ENCODE measurements at places on chromosomes 2 and 18.

- DNase-seq = no peak
Observed at GRCh38 chr18:52682260-52682659, 342.3 kb downstream of the DCC start.

DNA sequence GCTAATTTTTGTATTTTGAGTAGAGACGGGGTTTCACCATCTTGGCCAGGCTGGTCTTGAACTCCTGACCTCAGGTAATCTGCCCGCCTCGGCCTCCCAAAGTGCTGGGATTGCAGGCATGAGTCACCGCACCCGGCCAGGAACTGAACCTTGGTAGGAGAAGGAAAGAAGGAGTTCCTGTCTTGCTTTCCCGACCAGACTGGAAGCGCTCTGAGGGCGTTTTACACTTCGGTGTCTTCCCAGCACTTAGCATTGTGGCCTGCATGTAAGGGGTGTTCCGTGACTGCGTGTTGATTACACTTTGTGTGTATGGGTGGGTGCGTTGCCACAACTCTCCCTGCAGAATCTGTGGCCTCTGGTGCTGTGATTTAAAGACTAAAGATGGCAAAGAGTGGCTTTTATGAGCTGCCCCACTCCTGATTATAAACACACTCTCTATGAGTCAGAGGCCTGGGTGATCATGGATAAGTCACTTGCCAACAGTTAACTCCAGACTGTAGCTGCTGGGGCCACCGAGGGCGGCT, 46.0 kb downstream of the ODC1 start:
- no peak for DNase-seq

GRCh38 chr2:127735537-127736399, 34.5 kb downstream of the SFT2D3 start:
- DNase-seq = no peak

DNA sequence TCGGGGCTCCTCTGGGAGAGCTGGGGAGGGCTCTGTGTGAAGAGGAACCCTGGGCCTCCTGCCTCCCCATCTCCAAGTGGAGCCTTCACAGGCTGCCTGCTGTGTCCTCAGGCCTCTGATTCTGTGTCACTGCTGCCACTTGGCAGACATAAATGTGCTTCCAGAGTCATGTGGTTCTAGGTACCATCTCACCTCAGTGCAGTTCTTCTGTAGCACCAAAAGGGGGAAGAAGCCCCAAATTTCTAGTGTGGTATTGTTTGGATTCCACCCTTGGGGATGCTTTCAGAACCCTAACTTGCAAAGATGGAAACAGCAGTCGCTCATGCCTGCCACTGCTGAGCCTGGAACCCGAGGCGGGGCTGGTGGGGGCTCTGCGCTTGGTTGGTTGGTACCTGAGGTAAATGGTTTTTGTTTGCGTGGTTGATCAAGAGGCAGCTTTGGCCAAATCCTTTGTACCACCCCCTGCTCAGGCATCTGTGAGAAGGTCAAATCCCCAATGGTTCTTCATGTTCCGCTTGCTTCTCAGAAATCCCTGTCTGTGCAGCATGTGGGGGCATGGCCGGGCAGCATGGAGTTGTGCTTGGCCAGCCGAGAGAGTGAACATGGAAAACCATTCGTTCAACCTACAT, 27.5 kb downstream of the COA5 start:
- no peak for DNase-seq

DNA sequence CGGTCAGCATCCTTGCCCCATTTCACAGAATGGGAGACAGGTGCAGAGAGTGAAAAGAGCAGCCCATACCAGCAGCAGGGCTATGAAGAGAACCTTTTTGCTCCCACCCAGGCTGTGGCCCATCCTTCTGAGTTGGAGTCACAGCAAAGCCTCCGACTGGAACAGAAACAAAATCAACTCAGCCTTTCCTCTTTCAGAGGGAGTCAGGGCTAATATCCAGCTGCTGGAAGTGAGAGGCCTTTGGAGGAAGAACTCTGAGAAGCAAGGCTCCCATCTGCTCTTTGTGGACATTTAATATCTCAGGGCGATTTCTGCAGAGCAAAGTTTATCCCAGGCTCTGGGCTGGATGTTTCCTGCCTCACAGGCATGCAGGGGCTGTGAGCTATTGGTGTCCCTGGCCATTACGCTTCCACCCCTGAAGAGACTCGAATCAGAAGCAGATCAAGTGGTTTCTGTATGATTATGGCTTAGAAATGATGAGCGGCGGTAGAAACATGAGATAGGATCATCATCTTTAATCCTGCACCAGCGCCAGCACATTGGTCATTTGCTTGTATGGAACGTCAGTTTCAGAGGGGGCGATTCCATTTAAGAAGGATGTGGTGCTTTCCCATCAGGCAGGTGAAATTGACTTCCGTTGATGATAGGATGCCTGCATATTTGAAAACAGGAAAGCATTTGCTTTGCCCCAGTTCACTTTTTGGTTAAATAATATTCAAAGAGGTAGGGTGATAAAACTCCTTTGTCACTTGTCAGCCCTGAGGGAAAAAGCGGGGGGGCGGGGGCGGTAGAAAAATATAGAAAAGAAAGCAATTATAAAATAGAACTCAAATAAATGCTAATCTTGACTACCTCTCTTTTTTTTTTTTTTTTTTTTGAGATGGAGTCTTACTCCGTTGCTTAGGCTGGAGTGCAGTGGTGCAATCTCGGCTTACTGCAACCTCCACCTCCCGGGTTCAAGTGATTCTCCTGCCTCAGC, 152.4 kb downstream of the LRRC30 start:
- no peak for DNase-seq

GRCh38 chr18:74914052-74914591, 294.8 kb downstream of the PTGR3 start:
- no peak for DNase-seq

- DNase-seq = no peak
Observed at GRCh38 chr2:144162652-144163051, 357.3 kb downstream of the ZEB2 start.

DNA sequence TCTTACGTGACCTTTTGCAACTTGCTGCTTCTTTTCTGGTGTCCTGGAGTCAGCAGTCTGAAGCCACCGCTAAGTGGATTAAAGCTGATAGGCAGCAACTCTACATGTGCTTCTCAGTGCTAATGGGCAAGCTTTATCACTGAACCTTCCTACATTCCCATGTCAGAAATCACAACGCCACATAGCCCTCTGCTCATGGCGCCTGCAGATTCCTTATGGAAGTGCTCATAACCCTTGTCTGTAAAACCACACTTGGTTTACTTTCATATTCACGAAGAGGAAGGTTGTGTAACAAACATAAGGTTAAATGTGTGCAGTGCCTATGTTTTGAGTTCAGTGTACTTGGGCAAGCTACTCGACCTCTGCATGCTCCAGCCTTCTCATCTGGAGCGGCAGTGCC, 319.8 kb downstream of the FBXO15 start:
- DNase-seq = no peak

GRCh38 chr18:9965711-9966624, 52.2 kb downstream of the VAPA start:
- no peak for DNase-seq

GRCh38 chr2:97727296-97727695, 13.9 kb downstream of the ZAP70 start:
- no peak for DNase-seq

DNA sequence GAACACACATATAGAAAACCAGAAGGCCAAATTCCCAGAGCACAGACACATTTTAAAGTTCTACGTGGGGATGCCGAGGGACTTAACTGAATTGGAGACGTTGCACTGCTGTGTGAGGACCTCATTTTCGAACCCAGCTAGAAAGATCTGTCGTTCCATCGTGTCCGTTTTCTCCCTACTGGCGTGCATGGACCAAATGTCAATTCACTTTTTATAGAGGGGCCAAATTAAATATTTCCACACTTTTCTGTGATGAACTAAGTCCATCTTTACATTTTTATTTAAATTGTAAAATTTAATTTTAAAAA, 692 bp upstream of the TSHZ1 start:
- no peak for DNase-seq

- DNase-seq = no peak
Observed at GRCh38 chr2:167939514-167940345, 307.7 kb downstream of the STK39 start.

DNA sequence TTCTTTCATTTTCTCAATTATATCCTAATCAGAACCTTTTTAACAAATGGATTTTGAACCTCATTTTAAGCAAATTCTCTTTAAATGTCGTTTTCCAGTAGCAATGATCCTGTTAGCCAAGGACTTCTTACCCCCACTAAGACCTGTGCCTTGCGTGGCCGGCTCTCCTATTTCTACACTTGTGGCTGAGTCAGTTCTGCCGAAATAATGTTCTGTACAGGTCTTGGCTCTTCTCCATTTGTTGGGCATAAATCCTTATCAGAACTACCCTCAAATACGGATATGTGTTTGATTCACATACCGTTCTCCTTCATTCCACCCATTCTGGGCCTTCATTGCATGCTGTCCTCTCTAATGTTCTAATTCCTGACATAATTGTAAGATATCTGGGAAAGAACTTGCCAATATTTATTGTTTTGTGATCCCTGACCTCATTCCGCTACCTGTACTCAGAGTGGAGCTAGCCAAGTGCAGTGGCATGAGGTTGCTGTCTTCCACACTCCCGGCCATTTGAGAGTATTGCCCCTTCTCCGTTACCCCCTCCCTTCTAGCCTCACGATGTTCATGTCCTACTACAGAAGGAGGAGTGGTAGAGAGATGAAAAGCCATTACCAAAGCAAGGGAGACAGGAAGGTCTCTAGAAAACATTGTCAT, 78.7 kb downstream of the MYOM1 start:
- no peak for DNase-seq

- no peak for DNase-seq
Observed at GRCh38 chr2:162025121-162025911, 48.7 kb downstream of the DPP4 start.

DNA sequence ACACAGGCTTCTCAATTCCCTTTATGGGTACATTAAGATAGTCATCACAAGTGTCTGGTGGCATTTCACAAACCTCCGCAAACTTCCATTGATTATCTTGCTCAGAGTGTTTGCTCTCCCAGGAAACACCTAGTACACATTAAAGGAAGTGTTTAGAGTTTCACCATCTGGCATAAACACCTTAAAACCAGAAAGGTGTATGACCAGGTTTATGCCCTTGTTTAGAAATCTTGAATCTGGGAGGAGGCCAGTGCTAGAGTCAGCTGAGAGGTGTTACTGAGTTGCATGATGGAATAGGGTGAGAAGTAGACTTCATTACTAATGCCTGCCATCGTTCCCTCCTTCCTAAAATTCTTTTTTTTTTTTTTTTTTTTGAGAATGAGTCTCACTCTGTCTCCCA, 78.9 kb upstream of the FAM237A start:
- DNase-seq = no peak

Measured in activated CD8-positive, alpha-beta memory T cell treated with anti-CD3 and anti-CD28 coated beads for 48 hours (primary cell).